ENCODE measurements at places on chromosomes 3 and 15. TPM values are rescaled to one million over a fixed set of nuclear protein-coding genes. Genes with fewer than 3 reads are reported as not detected.

Gene GOLGA8G
- not detected for total RNA-seq

Gene SLC41A3
- 38.7 TPM for total RNA-seq

Gene ACP3
- total RNA-seq = 1.5 TPM

Gene TIMP4
- total RNA-seq = 17.1 TPM

Gene KLHL6
- 0.32 TPM for total RNA-seq
